CD4-positive, alpha-beta T cell treated with Interleukin-17A for 1 hour (primary cell): ENCODE measurements at places on chromosomes 11 and 22.

- peak; percentile 67 for DNase-seq
Observed at GRCh38 chr11:67271541-67272284, 5.4 kb downstream of the GRK2 start.

DNA sequence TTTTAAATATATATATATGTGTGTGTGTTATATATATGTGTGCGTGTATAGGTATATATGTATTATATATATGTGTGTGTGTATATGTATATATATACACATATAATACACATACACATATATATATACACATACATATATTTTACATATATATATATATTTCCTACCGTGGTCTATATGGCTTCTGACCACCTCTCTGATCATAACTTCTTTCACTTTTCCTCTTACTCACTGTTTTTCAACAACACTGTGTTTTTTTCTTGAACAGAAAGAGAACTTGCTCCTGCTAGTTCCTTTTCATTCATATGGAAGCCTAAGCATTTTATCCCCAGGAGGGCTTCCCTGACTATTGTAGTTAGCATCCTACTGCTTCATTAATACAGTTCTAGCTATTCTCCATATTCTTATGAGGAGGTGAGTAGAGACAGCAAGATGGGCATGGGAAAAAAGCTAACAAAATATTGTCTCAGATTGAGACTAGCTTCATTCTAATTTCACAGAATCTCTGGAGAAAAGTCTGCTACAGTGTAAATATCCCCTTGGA is 38.5 kb upstream of the CTSC start:
- DNase-seq, result no peak

GRCh38 chr11:7597620-7598019 is 75.7 kb downstream of the CYB5R2 start:
- DNase-seq, result no peak

DNA sequence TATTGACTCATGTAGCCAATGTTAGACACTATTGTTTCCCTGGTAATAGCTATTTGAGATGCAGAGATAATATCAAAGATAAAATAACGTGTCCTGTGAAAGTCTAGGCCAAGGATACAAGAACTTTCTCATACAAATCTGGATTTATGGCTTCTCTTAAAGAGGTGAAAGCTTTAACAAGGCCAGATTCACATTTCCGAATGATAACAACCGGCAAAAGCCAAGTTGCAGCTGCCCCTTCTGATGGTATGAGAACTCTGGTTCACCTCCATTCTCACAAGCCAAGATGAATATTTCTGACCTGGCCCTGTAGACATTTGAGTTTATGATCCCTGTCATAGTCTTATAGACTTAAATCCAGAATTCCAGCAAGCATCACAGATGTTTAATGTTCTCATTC is 230.4 kb upstream of the ZC3H12C start:
- no peak for DNase-seq

DNA sequence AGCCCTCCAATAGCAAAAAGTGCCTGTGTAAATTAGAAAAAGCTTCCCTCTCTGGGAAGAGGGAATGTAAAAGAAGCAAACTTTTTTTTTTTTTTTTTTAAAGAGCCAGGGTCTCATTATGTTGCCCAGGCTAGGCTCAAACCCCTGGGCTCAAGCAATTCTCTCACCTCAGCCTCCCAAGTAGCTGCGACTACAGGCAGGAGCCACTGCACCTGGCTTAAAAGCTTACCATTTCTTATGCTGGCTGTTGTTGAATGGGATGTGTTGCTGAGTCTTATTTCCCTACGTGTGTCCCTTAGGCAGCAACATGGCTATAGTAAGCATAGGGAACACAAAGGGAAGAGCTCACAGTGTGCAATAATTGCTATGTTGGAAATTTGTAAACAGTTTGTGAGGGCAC is 225.5 kb upstream of the CCDC90B start:
- no peak for DNase-seq

DNA sequence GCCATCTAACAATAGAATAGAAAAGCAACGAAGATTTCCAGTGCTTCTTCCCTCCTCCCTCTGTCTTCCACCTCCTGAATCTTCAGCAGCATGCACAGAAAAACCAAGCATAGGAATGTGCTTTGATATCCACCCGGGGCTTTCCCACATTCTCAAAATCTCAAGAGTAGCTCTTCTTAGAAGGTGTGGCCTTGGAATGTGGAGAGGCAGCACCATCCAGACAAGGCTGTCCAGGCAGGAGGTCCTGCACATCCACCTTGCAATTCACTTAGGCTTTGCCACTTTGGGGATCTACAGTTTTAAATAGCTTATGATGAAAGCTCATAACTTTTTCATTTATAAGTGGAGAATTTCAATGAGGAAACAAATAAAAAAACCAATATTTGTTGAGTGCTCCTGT is 72.9 kb downstream of the KIRREL3 start:
- no peak for DNase-seq

GRCh38 chr11:114171257-114172054 is 111.9 kb downstream of the ZBTB16 start:
- DNase-seq, result no peak

DNA sequence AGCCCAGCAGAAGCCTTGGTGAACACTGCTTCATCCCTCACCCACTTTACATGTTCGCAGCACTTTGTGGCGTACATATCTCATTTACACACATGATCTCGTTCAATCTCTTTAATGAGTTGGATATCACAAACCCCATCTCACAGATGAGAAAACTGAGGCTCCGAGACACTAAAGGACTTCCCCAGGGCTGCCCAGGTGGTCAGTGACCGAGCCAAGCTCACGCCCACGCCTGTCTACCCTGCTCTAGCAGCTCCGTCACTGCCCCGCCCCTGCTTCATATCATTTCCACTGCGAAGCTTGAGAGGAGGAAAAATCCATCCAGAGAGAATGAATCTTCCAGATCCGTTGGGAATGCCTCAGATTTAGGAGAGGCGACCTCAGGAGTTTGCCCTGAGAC is 11.8 kb upstream of the DSCAML1 start:
- no peak for DNase-seq

DNA sequence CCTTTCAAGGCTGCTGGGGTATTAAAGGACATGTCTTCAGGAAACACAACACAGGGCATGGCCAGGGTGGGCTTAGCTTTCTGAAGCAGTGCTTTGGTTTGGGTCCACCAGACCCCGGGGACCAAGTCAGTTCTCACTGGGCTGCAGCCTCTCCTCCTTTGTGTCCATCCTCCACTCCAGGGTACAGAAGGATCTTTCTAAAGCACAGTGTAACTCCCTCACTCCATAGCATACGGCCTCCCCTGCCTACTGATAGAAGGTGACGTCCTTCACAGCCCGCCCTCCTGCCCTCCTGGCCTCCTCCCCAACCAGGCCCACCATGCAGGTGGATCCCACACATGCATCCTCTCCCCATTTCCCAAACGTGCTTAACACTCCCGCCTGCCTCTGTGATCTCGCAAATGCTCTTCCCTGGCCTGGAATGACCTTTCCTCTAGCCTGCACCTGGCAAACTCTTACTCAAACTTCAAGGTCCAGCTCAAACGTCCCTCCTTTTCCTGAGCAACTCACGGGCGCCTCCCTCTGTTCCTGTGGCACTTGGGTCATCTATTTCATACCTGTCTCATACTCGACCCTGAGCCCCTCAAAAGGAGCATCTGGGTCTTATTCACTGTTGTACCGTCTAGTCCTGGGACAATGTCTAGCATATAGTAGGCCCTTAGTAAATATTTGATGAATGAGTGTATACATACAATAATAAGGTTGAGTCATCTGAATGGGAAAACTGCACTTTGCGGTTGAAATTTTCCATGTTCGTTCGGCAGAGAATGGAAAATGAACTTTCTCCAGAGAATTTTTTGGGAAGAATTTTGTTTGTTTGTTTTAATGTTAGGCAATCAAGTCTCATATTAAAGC is 187.7 kb downstream of the EFCAB6 start:
- no peak for DNase-seq

- DNase-seq, result no peak
Observed at GRCh38 chr11:129391821-129392220, 16.2 kb downstream of the BARX2 start.

DNA sequence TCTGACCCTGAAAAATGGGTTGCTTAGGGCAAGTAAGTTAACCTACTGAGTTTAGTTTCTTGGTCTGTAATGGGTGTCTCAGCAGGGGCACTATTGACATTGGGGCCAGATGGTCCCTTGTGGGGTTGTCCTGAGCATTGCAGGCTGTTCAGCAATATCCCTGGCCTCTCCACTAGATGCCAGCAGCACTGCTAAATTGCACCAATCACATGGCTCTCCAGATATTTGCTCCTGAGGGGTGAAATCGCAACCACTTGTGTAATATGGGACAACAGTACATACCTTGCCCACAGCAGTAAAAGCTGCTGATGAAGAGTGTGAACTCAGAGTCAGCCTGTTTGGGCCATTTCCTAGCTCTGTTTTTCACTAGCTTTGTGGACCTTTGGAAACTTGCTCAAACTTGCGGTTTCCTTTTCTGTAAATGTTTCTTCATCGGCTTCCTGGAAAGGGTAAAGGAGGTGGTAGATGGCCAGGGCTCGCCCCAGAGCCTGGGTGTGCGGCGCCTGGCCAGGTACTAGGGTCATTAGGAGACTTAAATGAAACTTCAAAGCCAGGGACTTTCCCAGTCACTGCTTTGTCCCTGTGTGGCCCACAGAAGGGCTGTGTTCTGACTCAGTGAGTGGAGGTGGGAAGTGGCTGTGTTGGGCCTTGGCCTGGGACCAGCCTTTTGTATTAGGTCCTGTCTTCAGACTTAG is 13.0 kb downstream of the NCF4 start:
- peak; percentile 43 for DNase-seq

DNA sequence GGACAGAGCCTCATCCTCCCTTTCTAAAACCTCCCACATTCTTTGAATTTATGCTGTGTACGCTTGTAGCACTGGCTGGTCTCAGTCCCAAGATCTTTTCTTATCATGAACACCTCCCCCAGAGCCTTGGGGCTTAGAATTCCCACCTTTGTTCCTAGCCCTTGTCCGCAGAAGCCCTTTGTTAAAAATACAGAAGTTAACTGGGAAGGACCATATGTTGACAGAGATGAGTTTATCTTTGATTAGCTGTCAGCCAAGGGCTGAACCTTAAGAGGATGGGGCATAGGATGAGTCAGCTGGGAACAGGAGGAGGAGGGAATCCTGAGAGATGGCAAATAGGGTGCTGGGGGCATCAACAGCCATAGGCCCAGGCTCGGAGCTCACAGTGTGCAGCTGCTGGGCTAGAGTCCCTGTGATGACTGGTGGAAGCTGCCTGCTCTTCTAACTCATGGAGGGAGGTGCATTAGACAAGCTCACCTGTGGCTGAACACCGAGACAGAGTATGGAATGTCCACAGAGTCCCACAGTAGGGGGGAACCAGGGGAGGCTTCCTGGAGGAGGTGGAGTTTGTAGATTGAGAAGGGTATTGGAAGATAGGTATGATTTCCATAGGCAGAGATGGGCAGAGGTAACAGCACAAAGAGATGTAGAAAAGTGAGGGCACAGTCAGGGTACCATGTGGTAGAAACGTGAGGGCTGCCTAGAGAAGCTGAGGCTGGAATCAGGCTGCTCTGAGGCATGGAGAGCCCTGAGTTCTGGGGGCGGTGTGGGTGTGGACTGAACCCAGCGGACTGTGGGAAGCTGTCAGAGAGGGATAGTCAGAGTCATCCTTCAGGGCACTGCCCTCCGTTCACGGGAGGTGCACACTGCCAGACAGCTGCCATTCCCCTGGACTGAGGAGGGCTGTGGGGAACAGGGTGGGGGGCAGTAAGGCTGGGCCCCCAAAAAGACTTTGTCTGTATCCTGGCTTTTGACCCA is 9.9 kb downstream of the MICAL2 start:
- DNase-seq, result no peak

- no peak for DNase-seq
Observed at GRCh38 chr11:125079151-125079877, 16.2 kb downstream of the SLC37A2 start.

DNA sequence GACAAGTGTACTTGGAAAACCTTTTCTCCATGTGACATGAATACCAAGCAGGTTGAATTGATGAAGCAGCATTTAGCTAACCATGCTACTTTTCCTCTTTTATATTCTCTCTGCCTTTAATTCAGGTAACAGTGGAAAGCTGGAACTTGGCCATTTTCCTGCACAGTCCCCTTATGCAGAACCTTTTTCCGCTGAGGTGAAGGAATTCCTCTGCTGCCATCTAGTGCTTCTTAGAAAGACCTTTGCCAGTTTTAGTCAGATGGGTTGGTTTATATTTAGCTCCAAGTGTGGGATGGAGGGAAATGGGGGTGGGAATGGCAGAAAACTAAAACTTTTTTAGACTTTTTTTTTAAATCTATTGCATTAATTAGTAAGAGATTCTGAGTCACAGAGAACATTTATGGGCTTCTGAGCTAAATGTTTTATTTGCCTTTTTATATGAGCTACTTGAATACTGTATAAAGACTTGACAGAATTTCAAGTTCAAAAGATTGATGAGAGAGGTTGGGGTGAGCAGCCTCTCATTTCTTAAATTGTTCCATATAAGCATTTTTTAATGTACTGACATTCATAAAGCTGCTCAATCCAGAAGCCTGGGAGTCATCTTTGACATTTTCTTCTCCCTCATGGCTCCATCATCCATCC is 153.9 kb upstream of the ZC3H12C start:
- DNase-seq, result no peak

DNA sequence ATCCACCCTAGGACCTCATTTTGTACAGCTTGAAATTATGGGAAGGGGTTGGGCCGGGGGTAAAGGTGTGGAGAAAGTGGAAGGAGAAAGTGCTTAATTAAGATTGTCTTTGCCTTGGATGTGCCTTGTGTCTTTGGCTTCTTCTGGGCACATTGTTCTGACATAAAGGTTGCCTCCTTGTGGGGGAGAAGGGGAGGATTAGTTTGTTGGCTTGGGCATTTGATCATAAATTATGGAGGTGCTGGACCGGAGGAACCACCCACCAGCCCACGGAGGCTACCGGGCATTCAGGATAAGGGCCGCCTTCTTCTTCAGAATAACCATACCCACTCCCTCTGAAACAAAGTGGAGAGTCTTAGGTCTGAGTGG is 1.3 kb downstream of the PAFAH1B2 start:
- DNase-seq, result peak; percentile 33

- no peak for DNase-seq
Observed at GRCh38 chr11:27148506-27148905, 107.9 kb downstream of the BBOX1 start.

- DNase-seq, result no peak
Observed at GRCh38 chr11:11988099-11988651, 20.3 kb downstream of the DKK3 start.

DNA sequence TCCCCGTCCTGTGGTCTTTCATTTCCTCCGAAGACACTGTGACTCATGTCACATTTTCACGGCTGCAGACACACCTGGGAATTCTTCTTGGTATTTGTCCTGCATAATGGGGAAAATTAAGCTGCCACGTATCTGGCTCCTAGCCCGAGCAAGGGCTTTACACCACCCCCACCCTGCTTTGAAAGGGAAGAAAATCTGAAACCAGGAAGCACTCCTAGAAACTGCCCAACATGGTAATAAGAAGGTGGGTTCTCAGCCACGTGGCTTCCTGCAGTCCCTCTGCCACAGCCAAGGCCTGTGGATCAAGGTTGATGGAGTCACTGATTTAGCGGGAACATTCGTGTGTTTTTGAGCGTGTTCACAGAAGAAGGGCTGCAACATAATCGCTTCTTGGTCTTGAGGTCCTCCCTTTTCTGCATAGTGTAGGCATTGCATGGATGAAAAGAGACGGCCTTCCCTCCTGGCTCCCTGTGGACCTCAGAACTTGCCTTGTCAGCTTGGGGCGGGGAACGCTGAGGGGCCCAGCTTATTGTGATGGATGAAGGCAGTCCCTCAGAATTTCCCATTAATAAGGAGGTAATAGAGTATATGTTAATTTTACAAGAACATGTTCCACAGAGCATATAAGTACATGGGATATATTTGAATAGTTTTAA is 292.0 kb downstream of the NTM start:
- DNase-seq, result no peak

GRCh38 chr11:86219311-86220193 is 25.0 kb upstream of the EED start:
- no peak for DNase-seq

- no peak for DNase-seq
Observed at GRCh38 chr11:43554148-43554473, 126.4 kb upstream of the HSD17B12 start.
